Suppressor macrophage treated with lipopolysaccharide for 1 hour (primary cell): ENCODE measurements at places on chromosomes 5 and 9.

GRCh38 chr5:31763424-31763823 lies 124.5 kb downstream of the PDZD2 start:
- no peak for DNase-seq

DNA sequence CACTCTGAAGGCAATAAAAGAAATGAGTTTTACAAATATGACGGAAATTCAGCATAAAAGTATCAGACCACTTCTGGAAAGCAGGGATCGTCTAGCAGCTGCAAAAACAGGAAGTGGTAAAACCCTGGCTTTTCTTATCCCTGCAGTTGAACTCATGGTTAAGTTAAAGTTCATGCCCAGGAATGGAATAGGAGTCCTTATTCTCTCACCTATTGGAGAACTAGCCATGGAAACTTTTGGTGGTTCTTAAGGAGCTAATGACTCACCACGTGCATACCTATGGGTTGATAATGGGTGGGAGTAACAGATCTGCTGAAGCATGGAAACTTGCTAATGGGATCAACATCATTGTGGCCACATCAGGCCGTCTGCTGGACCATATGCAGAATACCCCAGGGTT lies 93.5 kb upstream of the RGMB start:
- no peak for DNase-seq

- DNase-seq, result no peak
Measured at GRCh38 chr5:142684508-142685041, 1.3 kb downstream of the FGF1 start.

DNA sequence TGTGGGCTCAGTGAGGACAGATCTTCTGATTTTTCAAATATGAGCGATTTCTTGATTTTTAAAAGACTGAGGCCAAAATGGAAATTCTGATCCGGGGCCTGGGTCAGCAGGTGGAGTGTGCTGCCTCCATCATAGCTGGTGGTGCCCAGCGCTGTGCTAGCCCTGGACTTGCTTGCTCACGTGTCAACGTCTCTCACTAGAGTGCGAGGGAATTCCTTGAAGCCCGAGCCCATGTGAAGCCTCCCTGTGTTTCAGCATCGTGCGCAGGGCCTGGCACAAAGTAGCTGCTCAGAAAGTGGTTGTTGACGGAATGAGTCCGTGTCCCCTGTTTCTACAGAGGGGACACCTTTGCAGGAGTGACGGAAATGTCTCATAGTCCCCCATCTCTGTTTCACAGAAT lies 50.5 kb downstream of the RGS3 start:
- no peak for DNase-seq

- DNase-seq, result no peak
Measured at GRCh38 chr5:71748360-71748759, 29.3 kb downstream of the CARTPT start.

GRCh38 chr5:175279506-175279905 lies 164.5 kb downstream of the DRD1 start:
- no peak for DNase-seq

DNA sequence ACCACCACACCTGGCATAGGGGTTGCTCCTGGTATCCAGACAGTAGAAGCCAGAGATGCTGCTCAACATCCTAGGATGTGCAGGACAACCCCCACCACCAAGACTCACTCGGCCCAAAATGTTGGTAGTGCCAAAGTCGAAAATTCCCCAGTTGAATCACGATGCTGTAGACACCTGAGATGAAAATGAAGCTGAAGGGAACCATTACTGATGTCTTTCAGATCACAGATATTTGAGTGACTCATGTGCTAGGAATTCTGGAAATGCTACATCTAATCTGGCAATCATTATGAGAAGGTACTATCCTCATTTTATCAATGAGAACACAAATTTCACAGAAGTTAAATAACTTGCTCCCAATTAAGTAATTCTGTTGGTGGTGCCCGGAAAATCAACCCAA lies 21.0 kb upstream of the UBE2QL1 start:
- no peak for DNase-seq

DNA sequence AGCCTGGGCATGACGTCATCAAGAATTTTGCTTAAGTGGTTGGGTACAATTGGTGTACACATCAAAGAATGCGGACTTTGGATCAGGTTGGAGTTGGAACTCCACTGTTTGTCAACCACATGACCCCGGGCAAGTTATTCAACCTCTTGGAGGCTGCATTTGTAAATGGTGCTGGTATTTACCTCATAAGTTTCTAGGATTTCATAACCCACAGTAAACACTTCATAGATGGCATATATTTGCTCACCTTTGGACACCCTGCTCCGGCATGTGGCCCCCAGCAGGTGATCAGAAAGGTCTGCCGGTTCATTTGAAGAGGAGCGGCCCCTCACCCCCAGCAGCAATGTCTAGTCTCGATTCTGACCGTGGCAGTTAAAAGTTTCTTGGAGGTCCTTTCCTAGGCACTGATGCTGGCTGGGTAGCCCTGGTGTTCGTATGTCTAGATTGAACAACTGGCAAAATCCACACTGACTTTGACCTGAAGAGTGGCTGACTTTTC lies 60.6 kb downstream of the IL6ST start:
- no peak for DNase-seq

- DNase-seq, result no peak
Measured at GRCh38 chr9:96478829-96479371, 28.9 kb downstream of the HABP4 start.

GRCh38 chr5:1371218-1371971 lies 26.5 kb upstream of the CLPTM1L start:
- DNase-seq, result no peak
